Activated CD4-positive, alpha-beta T cell treated with anti-CD3 and anti-CD28 coated beads, Interleukin-2, Interleukin-6, amounts not matched to agents 100 ng/mL and 50 ng/mL, durations not matched to agents 16 hours and 8 hours (primary cell): ENCODE measurements at places on chromosomes 1 and 21.
A peak's percentile ranks its signal among the peaks of the same experiment; 100 is the strongest.

- DNase-seq = no peak
Measured at GRCh38 chr21:27683292-27683691, 716.4 kb upstream of the ADAMTS5 start.

DNA sequence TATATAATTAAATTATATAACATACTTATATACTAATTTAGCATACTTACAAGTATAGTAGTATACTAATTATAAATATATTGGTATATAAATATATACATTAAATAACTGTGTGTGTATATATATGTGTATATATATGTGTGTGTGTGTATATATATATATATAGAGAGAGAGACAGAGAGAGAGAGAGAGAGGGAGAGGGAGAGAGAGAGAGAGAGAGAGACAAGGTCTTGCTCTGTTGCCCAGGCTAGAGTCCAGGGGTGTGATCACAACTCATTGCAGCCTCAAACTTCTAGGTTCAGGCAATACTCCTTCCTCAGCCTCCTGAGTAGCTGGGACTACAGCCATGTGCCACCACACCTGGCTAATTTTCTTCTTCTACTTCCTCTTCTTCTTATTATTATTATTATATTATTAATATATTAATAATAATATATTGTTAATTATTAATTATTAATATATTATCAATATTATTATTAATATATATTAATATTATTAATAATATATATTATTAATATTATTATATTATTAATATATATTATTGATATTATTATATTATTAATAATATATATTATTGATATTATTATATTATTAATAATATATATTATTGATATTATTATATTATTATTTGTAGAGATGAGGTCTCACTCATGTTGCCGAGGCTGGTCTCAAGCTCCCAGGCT is 185.5 kb downstream of the CRB1 start:
- no peak for DNase-seq

- DNase-seq = no peak
Measured at GRCh38 chr1:30735668-30736498, 12.5 kb upstream of the MATN1 start.

DNA sequence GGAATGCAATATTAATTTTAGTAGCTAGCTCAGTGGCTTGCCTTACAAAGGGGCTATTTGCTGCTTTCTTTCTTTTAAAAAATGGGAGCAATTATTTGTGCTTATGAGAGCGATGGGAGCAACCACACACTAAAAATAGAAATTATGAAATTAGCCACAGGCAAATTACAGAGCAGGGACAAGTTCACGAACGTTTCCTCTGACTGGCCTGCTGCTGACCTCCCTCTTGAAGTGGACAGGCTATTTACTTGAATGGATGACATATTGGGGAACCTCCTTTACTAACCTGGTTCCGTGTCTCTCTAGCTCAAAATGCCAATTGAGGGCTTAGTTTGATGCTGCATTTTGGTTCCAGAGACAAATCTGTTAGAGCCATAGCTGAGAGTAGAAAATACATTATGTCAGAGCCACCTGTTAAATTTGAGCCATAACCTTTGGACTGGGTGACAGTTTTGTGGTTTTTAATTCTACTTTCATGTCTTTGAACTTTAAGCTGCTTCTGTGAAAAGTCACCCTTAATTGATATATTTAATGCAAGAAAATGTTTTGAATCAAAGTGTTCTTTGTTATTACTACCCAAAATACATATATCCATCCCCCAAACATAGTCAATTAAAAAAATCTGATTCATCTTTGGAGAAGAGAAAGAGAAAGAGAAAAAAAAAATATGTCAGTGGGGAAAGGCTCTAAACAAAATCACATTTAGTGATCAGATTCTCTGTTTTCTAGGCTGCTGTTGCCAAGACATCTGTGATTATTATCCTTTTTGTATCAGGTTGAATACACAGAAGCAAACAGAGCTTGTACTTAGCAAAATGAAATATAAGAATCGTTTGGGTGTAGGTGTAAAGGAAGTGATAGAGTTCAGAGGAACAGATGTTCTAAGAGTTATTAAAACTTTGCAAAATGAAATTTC is 351.9 kb downstream of the ADGRL2 start:
- no peak for DNase-seq

- no peak for DNase-seq
Measured at GRCh38 chr21:42925114-42925926, at the start of gene ERVH48-1. Gene ERVH48-1, minus strand, starts transcription at chr21:42925630. Its CDS starts 6,624 bp downstream, at chr21:42919006.

- no peak for DNase-seq
Measured at GRCh38 chr1:82177192-82177591, 376.5 kb downstream of the ADGRL2 start.

GRCh38 chr1:91712981-91713841 is 172.7 kb downstream of the TGFBR3 start:
- DNase-seq = peak; percentile 87

DNA sequence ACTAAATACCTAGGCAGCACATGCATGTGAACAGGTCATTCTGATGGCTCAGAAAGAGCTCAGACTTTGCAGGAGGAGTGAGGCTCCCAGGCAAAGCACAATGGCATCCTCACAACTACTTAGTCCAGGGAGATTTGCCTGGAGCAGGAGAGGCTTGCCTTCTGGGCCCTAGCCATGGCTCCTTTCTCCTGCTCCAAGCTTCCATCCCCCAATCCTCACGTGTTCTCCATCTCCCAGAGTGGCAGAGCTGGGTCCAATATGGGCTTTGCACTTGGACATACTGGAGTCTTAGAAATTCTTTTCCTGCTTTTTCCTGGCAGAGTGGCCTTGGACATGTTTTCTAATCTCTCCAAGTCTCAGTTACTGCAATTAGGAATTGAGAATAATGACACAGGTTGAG is 15.8 kb downstream of the MYBPH start:
- no peak for DNase-seq

- DNase-seq = no peak
Measured at GRCh38 chr1:88680911-88681622, 3.0 kb upstream of the PKN2 start.

DNA sequence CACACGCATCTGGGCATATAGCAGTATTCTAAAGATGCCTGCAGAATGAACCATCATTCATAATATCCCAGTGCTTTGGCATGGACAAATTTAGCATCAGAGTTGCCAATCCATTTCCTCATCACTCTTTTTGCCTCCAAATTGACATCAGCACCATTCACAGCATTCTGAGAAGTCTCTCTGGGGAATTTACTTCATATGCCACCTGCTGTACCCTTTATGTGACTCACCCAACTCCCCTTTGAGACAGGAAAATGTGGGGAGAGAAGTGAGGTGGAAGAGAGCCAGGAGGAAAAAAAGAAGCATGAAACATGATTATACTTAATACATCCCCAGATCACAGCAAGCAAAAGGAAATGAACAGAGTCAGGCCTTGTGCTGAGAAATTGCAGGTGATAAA is 37.4 kb downstream of the RAB3B start:
- DNase-seq = no peak

- no peak for DNase-seq
Measured at GRCh38 chr1:192994141-192994540, 65.0 kb downstream of the UCHL5 start.

DNA sequence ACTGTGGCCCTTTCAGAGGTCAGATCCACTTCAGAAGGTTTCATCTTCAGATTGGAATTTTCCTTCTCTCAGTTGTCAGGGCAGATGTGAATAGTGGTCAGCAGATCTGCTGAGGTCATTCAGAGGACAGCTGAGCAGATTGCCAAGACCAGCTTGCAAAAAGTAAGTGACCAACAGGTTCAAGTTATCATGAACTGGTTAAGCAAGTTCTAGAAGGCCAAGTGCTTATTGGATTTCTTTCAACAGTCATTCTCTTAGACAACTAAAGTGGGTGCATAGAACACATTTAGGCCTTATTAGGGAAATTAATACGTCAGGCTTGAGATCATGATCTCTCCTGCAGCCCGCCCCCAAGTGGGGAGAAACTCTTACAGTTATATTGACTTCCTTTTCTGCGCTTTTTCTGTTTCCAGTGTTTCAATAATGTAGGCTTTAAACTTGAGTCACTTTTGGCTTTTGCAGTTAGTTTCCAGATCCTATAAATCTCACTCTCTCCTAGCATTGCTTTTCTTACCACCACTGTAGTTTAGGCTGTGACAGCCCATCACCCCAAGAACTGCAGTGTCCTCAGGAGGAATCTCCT is 96.4 kb downstream of the C1orf21 start:
- DNase-seq = no peak

DNA sequence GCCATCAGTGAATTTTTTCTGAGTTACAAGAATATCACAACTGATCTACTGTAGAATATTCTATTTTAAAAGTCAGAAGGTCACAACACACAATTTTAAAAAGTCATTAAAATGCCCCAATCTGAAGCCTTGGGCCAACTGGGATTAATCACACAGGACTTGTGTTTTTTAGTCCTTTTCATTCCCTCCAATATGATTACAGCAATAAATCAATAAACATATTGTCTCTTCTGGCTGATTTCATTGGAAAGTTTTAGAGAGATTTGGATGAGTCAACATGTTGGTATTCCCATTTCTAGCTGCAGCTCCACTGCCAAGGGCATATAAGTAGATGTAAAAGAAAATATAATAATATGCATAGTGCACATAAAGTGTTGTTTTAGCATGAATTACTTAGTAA is 85.8 kb downstream of the NIBAN1 start:
- no peak for DNase-seq

GRCh38 chr1:171424494-171424893 is 60.8 kb upstream of the PRRC2C start:
- DNase-seq = no peak

DNA sequence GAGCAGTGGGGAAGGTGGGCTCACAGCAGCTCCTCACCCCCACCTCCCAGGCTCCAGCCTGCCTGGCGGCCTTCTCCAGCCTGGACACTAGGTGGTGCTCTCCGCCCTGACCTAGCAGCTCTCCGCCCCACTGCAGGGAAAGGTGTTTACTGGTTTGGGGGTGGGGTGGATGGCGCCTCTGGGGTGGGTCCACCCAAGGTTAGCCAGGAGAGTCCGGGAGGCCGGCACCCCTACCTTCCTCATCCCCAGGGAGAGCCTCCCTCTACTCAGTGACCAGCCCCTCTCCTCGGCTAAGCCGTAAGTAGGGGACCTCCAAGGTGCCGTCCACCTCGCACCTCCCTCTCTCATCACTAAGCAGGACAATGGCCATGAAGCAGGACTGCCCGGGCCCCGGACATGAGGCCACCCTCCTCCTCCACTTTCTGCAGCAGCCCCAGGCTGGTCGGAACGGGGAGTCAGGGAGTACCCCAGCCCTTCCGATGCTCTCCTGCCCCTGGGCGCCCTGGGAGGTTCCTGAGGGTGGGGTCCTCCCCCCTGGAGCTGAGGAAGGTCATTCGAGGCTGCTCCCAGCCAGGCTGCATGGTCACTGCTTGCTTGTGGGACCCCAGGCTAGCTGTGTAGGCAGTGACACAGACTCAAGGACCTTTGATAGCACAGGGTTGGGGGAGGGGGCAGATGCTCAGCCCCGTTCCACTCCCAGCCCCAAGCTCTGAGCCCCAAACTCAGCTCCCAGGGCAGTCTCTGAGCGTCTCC is 101.4 kb upstream of the VAMP3 start:
- peak; percentile 61 for DNase-seq

GRCh38 chr1:201020040-201020591 is 3.4 kb downstream of the KIF21B start:
- peak; percentile 74 for DNase-seq

GRCh38 chr1:174165471-174166137 is 6.3 kb downstream of the RABGAP1L start:
- no peak for DNase-seq

DNA sequence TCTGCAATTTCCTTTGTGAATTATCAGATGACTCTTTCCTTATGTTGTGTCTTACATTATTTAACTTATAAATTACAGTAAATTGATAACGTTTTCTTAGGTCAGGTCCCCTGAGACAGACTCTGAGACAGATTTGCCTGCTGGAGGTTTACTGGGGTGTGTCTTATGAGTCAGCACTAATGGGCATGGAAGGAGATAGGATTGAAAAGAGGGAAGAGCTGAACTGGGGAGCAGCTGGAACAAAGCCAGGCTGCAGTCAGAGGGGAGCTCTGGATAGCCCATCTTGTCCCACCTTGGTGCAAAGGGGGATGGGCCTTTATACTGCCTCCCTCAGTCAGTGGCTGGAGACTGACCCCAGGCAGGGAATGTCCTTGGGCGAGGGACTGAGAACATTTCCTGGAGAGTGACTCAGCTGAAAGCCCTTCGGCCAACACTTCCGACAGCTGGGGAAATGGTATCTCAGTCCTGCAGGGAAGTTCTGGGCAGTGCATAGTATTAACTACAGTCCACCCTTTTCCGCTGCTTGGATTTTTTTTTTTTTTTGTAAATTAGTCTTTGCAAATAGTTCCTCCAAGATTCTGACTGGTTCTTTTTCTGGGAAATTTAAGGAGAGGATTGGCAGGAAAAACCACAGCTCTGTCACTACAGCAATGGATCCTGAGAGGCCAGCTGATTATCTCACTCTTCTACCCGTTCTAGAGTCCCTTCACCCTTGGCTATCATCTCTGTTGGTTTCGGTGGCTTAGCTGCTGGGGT is 39.1 kb upstream of the CDC42BPA start:
- DNase-seq = no peak

DNA sequence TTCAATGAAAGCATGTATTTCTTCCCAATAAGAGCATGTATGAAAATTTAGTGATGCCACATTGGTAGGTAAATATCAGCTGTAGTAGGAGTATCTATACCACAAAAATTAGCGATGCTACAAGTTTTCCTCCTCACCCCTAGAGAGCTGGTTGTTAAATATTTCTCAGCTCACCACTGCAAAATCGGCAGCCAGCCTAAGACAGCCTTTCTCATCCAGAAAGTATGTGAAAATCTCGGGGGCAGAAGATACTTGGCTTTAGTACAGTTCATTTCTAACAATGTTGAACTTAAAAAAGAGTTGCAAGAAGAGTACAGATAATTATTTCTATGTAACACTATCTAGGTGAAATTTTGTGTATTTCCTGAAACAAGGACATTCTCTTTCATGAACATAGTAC is 235.4 kb downstream of the TPR start:
- DNase-seq = no peak

DNA sequence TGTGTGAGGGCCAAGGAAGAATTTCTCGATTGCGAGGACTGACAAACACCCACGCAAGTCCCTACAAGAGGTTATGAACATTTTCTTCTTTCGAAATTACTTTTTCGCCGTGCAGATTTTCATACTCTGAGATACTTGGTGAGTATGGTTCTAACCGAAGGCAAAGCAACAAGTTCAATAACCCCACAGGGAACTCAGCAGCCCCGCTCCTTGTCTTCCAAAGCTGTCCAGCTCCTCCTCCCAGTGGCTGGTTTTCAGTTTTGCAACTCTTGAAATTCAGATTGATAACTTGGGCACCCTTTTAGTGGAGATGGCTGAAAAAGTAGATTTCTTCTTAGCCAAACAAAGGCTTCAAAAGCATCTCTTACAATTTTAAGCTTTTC is 154.4 kb downstream of the SETD4 start:
- no peak for DNase-seq

GRCh38 chr1:220818421-220819173 is 31.9 kb downstream of the MTARC1 start:
- DNase-seq = no peak

DNA sequence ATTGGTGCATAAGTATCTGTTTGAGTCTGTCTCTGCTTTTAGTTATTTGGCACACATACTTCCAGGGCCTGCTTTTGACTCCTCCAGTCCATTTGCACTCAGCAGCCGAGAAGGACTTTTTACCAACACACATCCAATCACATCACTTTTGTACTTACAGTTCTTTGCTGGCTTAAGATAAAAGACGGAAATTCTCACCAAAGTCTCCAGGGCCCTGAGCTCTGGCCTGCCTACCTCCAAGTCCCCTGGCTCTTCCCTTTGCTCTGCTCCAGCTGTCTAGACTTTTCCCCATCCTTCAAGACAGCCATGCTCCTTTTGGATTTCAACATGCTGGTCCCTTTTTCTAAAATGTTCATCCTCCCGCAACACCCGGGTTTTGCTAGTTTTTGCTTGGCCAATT is 2.2 kb upstream of the EVA1C start:
- DNase-seq = no peak

GRCh38 chr1:89966656-89967055 is 28.3 kb upstream of the ZNF326 start:
- no peak for DNase-seq
